CD4-positive, alpha-beta memory T cell (primary cell): ENCODE measurements at places on chromosomes 7 and 10. TPM values are rescaled to one million over a fixed set of nuclear protein-coding genes. Genes with fewer than 3 reads are reported as not detected.

The GDF10 gene
- total RNA-seq = 0.81 TPM

The CDCA7L gene
- total RNA-seq = 17.2 TPM

The PRR15 gene
- total RNA-seq = not detected

The PODXL gene
- total RNA-seq = 1.1 TPM

The NEURL1 gene
- total RNA-seq = 0.96 TPM

The DUS4L gene
- total RNA-seq = 11.3 TPM

The ZNF248 gene
- total RNA-seq = 18.7 TPM

The TMEM196 gene
- not detected for total RNA-seq

The WNT8B gene
- total RNA-seq = not detected

The PAPOLB gene
- not detected for total RNA-seq

The NUTM2E gene
- total RNA-seq = 0.53 TPM

The ITIH2 gene
- not detected for total RNA-seq

The SFTPA2 gene
- total RNA-seq = not detected

The NME8 gene
- not detected for total RNA-seq

The PNLIPRP2 gene
- total RNA-seq = not detected
